Epithelial cell of esophagus (primary cell): ENCODE measurements at places on chromosomes 13 and 19.

DNA sequence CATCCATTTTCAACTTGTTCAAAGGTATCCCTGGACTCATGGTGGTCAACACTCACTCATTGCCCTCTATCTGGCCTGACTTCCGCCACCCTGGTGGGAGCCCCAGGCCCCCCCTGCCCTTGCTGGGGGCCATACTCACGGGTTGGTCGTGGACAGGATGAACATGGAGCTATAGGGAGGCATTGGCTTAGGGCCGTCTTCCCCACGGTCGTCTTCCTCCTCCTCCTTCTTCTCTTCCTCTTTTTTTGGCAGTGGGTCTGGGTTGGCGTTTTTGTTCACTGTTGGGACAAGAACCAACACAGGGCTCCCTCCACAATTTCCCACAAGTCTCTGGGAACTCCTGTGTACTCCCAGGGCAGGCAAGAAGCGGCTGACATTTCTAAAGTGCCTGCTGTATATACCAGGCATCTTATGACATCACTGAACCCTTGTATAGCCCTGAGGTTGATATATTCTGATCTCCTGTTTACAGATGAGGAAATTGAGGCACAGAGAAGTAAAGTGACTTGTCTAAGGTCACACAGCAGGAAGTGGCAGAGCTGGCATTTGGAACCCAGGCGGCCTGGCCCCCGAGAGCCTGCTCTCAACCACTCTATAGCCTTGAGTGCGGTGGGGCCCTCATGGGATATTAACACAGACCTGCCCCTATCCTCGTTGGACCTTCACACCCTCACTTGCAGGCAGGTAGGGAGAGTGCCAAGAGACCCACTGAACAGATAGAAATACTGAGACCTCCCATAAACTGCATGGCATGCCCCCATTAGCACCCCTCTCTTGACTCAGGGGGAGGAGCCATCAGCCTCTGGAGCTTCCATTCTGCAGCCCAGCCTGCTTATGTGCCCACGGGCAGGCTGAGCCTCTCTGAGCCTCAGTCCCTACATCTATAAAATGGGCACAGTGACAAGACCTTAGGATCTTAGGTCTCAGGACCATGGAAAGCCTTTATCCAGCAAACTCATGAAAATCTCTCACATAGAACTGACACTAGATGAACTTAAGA is 135.0 kb downstream of the IER2 start:
- no peak for DNase-seq

DNA sequence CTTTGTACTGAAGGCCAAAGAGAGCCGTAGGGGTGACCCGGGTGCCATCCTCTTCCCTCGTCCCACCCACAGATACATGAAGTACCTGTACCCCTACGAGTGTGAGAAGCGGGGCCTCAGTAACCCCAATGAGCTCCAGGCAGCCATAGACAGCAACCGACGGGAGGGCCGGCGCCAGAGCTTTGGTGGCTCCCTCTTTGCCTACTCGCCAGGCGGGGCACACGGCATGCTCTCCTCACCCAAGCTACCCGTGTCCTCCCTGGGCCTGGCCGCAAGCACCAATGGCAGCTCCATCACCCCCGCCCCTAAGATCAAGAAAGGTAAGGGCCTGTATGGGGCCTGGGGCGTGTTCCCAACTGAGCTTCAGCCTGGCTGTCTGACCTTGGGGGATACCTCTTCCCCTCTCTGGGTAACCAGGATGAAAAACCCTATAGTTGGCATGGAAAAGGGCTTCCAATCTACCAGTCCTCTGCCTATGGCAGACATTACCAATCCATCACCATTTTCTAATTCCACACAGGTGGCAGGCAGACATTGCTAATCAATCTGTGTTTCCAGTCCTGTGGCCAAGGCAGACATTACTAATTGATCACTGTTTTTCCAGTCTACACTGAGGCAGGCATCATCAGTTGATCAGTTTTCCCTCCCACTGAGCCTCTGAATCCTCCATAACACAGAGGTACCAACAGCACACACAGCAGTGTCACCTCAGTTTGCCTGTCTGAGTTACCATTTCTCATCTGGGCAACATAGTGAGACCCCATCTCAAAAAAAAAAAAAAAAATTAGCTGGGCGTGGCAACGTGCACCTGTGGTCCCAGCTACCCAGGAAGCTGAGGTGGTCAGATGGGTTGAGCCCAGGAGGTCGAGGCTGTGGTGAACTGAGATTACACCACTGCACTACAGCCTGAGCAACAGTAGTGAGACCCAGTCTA is 19.1 kb upstream of the WDR18 start:
- DNase-seq: peak; percentile 40

DNA sequence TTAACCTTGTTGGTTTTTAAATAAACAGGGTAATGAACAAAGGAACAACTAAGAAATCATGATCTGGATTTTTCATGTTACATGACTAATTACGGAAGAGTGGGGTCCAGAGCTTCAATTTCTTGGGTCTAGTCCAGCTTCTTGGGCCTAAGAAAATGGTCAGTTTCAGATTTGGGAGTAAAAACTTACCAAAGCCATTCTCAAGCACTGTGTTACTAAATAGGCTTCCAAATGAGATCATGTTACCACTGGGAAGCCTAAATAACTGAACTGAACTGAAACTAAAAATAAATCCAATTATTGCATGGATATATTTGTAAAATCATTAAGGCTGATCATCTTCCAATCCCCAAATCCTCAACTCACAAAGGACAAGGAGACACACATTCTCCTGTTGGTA is 13.9 kb downstream of the TBC1D4 start:
- DNase-seq: no peak

GRCh38 chr19:47124937-47125668 is 5.5 kb upstream of the SAE1 start:
- peak; percentile 82 for DNase-seq
